ENCODE measurements at places on chromosomes 4 and X.

DNA sequence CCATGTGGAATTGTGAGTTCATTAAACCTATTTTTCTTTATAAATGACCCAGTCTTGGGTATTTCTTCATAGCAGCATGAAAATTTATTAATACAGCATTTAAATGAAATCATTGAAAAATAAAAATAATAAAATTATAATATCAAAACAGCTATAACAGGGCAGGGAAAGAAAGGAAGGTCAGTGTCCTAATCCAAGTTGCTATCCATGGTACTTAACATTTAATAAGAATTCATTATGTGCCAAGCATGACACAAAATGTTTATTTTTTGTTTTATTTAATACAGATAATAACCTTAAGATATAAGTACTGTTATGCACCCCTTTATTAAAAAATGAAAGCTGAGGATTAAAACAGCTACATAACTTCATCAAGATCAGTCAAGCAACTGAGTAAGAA lies 838.4 kb downstream of the RAB28 start:
- no peaks in the 10 kb centered on the region for H3K36me3 ChIP-seq
- no peak overlapping the region for H3K27ac ChIP-seq
- H3K27me3 ChIP-seq, result no peaks in the 10 kb centered on the region
- no peaks in the 10 kb centered on the region for H3K4me1 ChIP-seq

DNA sequence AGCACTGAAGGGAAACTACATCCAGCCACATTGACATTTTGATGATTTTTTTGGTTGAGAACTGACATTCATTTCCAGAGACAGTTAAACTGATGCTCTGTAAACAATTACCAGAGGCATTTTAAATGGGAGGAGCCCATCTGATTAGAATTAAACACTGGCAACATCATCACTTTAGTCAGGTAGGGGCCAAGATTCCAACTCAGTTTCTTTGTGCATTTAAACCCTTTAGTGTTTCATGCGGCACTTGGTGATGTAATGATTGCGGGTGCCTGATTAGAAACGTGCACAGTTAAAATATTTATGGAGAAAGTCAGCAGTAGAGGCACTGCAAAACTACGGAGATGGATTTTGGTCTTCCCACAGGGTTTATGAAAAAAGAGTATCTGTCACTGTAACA lies 16.1 kb downstream of the TNIP3 start:
- no peak overlapping the region for H3K27ac ChIP-seq
- H3K4me1 ChIP-seq, result no peaks in the 10 kb centered on the region
- no peaks in the 10 kb centered on the region for H3K27me3 ChIP-seq
- H3K36me3 ChIP-seq, result no peaks in the 10 kb centered on the region
- DNase-seq, result no peak

- DNase-seq, result no peak
- no peak overlapping the region for H3K4me3 ChIP-seq
- no peaks in the 10 kb centered on the region for H3K36me3 ChIP-seq
- H3K27ac ChIP-seq, result no peak overlapping the region
Observed at GRCh38 chr4:105933083-105933482, 37.8 kb downstream of the NPNT start.

GRCh38 chr4:7901311-7901885 lies 38.3 kb downstream of the AFAP1 start:
- H3K27me3 ChIP-seq, result no peaks in the 10 kb centered on the region
- no peak for DNase-seq
- no peak overlapping the region for H3K27ac ChIP-seq
- no peaks in the 10 kb centered on the region for H3K36me3 ChIP-seq
- no peak overlapping the region for H3K4me3 ChIP-seq

DNA sequence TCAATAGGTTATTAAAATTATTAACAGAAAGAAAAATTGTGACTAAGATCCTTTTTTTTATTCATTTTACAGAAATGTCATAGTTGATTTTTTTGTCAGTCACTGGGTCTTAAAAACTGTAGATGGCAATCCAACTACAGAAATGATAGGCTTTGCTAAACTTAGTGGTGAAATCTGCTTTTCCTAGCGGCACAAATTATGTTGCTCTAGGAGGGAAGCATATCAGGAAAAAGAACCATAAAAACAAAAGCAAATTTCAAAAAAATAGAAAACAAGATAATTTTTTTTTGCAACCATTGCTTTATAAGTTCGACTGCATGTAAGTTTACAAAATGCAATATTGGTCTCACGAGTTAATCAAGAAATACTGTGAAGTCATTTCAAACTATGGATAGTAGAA lies 443.5 kb upstream of the IGFBP7 start:
- no peak for DNase-seq
- H3K27ac ChIP-seq, result no peak overlapping the region
- no peaks in the 10 kb centered on the region for H3K36me3 ChIP-seq
- H3K4me1 ChIP-seq, result no peaks in the 10 kb centered on the region
- no peak overlapping the region for H3K4me3 ChIP-seq
- H3K27me3 ChIP-seq, result no peaks in the 10 kb centered on the region

DNA sequence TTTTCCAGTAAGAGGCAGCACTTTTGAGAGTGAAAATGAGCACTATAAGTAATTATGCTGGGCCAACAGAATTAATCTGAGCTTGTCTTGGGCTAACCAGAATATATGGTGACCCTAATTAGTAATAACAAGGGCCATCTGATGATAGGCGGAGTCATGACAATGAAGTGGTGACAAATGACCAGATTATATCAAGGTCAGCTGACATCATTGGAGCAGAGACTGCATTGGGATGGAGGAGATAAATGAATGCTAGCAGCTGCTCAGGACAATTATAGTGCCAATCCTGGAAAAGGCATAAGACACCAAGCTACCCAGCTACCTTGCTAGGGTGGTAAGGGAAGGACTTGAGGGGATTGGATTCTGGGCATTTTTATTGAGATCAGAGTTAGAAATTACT lies 1548.7 kb downstream of the RPA4 start:
- H3K4me1 ChIP-seq, result no peaks in the 10 kb centered on the region
- no peak overlapping the region for H3K27ac ChIP-seq
- no peak for DNase-seq
- H3K36me3 ChIP-seq, result no peaks in the 10 kb centered on the region

DNA sequence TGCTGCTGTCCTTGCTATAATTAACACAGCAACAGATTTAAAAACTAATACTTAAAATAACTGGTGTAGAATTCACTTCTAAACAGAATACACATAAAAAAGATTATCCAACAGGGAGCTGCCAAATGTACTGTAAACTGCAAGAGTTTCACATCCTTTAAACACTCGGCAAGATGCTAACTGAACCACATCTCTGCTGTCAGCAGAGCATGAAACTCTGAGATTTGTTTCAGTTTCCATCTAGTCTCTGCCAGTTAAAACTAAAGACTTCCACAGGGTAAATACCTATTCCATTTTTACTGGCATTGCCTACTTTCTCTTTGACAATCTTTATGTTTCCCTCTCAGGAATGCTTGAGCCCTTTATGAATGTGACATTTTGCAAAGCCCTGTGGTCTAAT lies 127.7 kb downstream of the SLC7A11 start:
- H3K27ac ChIP-seq, result no peak overlapping the region
- no peaks in the 10 kb centered on the region for H3K27me3 ChIP-seq
- no peaks in the 10 kb centered on the region for H3K36me3 ChIP-seq
- H3K4me3 ChIP-seq, result no peak overlapping the region
- DNase-seq, result no peak

GRCh38 chrX:109704563-109704962 lies 28.5 kb downstream of the ACSL4 start:
- no peaks in the 10 kb centered on the region for H3K4me1 ChIP-seq
- no peak overlapping the region for H3K27ac ChIP-seq
- H3K36me3 ChIP-seq, result no peaks in the 10 kb centered on the region
- no peak overlapping the region for H3K4me3 ChIP-seq
- no peak for DNase-seq
- no peaks in the 10 kb centered on the region for H3K27me3 ChIP-seq

Measured in neuronal stem cell (in vitro differentiated cells).